ENCODE measurements at places on chromosomes 1 and 21.

GRCh38 chr1:98766255-98766654 is 104.7 kb downstream of the SNX7 start:
- no peak for DNase-seq

DNA sequence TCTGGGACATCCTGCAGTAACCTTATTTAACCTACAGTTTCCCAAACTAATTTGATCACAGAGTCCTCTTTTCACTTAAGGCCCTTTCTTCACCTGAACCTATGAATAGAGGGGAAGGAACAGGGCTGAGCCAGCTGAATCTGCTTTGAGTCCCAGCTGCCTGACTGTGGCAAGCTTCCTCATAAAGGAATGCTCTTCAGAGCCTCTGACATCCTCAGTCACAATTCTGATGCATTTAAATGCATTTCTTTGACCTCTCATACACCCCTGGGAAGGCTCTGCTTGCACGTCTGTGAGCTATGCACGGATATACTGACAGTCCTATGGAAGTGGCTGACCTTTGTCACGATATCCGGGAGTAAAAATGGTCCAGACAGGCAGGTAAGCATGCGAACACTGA is 673.1 kb downstream of the SMYD3 start:
- DNase-seq: no peak

GRCh38 chr1:78377356-78377928 is 113.3 kb upstream of the PTGFR start:
- DNase-seq: no peak

- no peak for DNase-seq
Measured at GRCh38 chr1:36522461-36523229, 39.9 kb upstream of the CSF3R start.

- no peak for DNase-seq
Measured at GRCh38 chr1:222390181-222390580, 157.7 kb downstream of the HHIPL2 start.

DNA sequence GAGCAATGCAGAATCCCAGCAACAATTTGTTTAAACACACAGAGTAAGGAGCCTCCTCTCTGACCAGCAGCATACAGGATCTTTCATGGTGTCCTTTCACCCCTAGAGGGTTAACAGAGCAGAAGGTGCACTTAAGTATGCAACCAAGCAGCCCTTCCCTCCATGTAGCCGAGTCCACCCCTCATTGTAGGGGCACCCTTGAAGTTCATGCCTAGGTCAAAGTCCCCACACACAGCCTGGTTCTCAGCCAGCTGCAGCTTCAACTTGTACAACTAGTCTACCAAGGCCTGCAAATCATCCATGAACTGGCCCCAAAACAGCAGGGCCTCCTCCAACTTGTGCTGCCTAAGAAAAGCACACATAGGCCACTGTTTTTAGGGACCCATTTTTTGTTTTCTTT is 7.0 kb upstream of the BMP8B start:
- no peak for DNase-seq

All from activated T-cell treated with anti-CD3 and anti-CD28 coated beads for 48 hours (primary cell).